NCI-H69 (cell line): ENCODE measurements at places on chromosomes 7 and 10.

GRCh38 chr10:109282510-109282909 lies 640.8 kb downstream of the XPNPEP1 start:
- no peak for DNase-seq

GRCh38 chr7:16619979-16620408 lies 25.6 kb downstream of the ANKMY2 start:
- DNase-seq, result peak; percentile 19

- DNase-seq, result no peak
These were observed 243.0 kb downstream of the WDR37 start for GRCh38 chr10:1299041-1299726.

- DNase-seq, result no peak
These were observed 33.0 kb upstream of the DPYSL4 start for GRCh38 chr10:132153616-132154217.

DNA sequence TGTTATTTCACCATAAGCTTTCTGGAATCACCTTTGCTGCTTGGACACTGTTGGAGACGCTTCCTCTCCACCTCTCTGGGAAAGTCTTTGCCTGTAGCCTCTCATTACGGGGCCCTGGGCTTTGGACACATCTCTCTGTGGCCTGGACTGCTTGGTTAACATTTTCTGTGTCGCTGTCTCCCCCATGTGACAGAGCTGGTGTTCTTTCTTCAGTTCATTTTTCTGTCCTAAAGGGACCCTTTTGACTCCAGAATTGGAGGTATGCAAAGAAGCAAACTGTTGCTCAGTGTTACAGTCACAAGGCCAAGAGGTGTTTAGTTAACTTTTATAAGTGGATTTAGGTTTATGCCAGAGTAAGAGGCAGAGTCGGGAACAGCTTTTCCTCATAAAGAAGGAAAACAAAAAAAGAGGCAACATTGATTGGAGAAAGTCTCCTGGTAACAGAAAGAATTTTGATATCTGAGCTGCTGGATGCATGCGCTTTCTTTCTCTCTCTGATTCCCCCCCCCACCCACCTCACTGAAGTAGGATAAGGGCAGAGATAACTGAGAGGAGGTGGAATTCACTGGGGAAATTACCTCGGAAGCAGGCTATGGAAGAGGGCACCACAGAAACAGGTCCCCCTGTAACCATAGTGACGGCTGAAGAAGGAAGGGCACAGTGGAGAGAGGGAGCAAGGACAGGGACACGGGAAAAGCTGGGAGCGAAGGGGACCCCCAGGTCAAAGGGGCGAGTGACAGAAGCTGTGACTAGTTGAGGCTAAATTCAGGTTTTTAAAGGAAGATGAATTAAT lies 57.8 kb downstream of the LGI1 start:
- peak; percentile 6 for DNase-seq

DNA sequence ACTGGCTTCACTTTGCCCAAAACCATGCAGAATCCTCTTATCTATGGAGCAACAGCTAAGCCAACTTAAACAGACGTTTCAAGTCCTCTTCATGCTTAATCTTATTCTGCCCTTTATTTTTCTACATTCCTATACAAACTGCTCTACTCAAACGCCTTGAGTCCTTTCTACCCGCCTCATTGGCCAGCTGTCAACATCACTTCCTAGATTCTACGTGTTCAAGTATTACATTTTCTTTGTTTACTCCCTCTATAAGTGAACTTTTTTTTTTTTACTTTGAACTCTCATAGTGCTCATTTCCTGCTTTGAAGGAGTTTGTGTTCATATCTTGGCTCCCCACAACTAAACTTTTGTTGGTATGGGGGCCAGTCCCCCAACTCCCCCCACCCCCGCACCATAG lies 28.9 kb upstream of the SLC26A5 start:
- no peak for DNase-seq

DNA sequence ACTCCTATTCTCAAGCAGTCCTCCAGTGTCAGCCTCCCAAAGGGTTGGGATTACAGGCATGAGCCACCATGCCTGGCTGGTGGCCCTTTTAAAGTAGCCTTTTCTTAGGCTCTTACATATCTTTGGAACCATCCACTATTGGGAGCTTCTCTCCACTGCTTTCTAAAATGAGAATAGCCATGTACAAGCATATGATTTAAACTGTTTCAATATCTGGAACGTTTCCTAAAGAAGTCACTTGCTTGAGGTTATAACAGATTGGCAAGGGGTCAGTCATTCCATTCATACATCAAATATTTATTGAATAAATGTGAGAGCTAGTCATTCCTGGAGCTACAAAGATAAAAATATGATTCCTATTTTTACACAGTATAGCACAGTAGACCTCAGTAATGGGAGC lies 97.4 kb upstream of the LRGUK start:
- DNase-seq, result no peak

DNA sequence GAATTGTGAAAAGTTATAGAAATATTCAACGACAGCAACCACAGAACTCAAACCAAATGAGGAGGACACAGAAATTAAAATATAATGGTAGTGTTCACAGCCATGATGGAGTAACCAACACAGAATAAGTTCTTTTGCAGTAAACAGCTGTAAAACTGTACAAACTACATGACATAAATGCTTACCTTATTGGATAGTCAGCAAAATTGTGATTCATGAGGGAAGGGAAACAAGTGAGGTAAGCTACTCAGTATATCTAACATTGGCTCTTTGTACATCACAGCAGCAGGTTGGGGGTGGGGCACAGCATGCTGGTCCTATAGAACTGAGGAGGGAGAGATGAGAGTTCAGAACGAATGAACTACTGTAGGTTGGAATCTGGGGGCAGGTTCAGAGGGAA lies 86.4 kb downstream of the CDC14C start:
- DNase-seq, result no peak

DNA sequence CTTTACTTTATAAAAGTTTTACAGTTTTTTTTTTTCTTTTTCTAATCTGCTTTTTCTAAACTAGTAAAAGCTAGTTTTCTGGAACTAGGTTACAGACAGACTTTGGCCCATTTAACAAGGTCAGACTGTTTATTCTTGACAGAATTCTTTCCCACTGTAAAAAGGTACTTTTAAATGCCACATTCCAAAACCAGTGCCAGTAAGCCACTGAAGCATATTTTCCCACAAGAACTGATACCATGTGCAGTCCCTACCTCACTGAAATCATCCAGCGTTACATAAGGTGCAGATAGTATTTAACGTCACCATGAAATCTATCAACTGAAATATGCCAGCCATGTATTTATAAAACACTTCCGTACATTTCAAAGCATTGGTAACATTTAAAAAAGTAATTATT lies 121.6 kb downstream of the CDK6 start:
- no peak for DNase-seq

DNA sequence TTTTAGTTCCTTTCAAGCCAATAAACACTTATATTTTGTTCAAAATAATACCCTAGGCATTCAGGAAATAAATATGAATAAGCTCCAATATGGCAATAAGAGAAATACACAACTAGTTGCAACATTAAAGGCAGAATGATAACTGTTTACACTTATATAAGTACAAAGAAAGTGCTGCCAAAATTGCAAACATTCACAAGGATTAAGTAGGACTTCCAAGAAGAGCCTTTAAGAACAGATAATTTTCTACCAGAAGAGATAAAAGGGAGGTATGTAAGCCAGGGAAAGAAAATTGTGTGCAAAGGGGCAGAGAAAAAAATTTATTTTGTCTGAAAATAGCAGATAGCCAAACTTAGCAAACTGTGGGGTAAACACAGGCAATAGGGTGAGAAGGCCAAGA lies 83.8 kb downstream of the CTNNA3 start:
- DNase-seq, result no peak

- peak; percentile 80 for DNase-seq
These were observed 33.4 kb upstream of the PPP3CB start for GRCh38 chr10:73529089-73529832.

GRCh38 chr10:78634389-78634815 lies 434.4 kb upstream of the ZMIZ1 start:
- DNase-seq, result peak; percentile 55

- peak; percentile 75 for DNase-seq
These were observed 1.9 kb upstream of the SH2D4B start for GRCh38 chr10:80535671-80536360.

- DNase-seq, result no peak
These were observed 197.2 kb downstream of the GALNT17 start for GRCh38 chr7:71329030-71329660.

GRCh38 chr10:30587522-30588031 lies 42.0 kb downstream of the LYZL2 start:
- DNase-seq, result no peak

GRCh38 chr7:157769086-157769485 lies 432.3 kb downstream of the DNAJB6 start:
- peak; percentile 88 for DNase-seq

- DNase-seq, result no peak
These were observed 373.5 kb upstream of the CELF2 start for GRCh38 chr10:10644008-10644646.

GRCh38 chr10:101682172-101682825 lies 12.7 kb downstream of the FBXW4 start:
- no peak for DNase-seq

GRCh38 chr7:54330216-54330800 lies 211.9 kb upstream of the VSTM2A start:
- peak; percentile 94 for DNase-seq

DNA sequence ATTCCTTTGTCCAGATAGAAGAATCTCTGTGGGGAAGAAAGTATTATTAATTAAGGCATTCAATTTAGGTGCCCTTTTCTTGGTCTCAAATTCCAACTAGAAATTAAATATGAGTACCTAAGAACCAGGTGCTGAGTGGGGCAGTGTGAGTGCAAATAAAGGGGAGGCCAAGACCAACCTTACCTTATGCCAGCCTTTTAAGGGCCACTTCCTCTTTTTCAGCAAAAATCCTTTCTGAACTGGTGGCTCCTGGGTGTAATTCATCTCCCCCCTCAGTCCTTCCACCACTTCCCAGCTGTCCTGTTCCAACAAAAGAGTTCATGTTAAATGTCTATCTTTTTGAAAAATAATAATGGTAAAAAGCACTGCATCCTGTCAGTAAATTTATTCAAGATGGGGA lies 108.2 kb downstream of the OSBPL3 start:
- peak; percentile 41 for DNase-seq

DNA sequence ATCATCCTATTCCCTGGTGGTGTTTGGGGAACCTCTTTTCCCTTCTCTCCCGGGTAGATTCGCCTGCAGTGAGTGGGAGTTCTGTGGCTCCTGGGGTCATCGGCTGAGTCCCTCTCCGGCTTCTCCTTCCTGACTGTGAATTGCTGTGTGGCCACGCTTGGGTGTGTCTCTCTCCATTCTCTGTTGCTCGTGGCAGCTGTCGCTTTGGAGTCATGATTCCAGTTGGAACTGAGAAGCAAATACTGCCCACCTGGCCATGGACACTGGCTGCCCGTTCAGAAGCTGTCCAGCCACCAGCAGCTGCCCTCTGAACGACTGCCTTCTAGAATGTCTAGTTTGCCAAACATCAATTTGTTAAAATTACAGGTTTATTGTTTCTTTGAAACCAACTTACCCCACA lies 23.1 kb upstream of the PITRM1 start:
- DNase-seq, result peak; percentile 10

- no peak for DNase-seq
These were observed 155.5 kb downstream of the ZNF248 start for GRCh38 chr10:37701781-37702493.
